Caki2 (cell line): ENCODE measurements at places on chromosomes 13 and 19.
A peak's percentile ranks its signal among the peaks of the same experiment; 100 is the strongest.

DNA sequence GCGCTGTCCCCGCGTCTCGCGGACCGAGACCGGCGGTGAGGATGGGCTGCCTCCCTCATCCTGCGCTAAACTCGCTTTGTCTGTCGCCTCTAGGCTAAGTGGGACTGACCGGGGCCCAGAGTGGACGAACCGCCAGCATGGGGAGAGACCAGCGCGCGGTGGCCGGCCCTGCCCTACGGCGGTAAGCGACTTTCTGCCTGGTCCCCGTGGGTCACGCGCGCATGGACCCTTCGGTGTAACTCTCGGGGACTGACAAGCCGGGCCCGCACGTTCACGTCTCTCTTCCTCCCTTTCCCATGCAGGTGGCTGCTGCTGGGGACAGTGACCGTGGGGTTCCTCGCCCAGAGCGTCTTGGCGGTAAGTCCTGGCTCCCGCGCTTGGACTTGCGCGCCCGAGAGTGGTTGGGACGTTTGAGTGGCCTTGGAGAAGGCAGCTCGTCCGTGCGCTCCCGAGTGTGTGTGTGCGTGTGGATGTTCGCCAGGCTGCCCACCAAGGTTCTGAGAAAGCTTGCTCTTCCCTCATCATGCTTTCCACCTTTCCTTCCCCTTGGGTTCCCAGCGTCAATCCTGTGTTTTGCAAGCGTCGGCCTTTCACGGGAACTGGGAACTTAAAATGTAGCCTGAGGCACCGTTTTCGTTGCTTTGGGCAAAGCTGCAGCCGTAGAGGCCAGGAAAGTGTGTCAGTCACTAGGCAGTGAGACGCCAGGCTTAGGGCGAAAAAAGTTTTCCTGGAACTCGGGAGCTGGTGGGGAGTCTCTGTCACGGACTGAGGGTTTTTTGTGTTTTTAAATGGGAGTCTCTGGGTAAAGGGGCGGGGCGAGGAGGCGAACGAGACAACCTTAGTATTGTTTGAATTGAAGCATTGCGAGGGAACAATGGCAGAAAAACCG, 927 bp downstream of the COL4A2 start:
- DNase-seq: peak; percentile 51

DNA sequence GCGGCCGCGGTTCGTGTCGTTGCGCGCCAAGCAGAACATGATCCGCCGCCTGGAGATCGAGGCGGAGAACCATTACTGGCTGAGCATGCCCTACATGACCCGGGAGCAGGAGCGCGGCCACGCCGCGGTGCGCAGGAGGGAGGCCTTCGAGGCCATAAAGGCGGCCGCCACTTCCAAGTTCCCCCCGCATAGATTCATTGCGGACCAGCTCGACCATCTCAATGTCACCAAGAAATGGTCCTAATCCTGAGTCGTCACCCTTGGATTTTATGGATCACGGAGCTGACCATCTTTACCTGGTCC, 475 bp downstream of the MRPL57 start:
- no peak for DNase-seq

- DNase-seq: no peak
Observed at GRCh38 chr13:92802776-92803175, 423.8 kb upstream of the GPC6 start.

GRCh38 chr19:55391702-55392615, 6.2 kb downstream of the RPL28 start:
- no peak for DNase-seq

- no peak for DNase-seq
Observed at GRCh38 chr13:47027780-47028437, 131.1 kb upstream of the HTR2A start.

- no peak for DNase-seq
Observed at GRCh38 chr19:54023191-54023590, 31.8 kb downstream of the CACNG6 start.

- DNase-seq: no peak
Observed at GRCh38 chr19:3536429-3537100, 2.4 kb upstream of the TEKTIP1 start.

GRCh38 chr13:31236211-31236786, 36.5 kb downstream of the B3GLCT start:
- peak; percentile 15 for DNase-seq
